ENCODE measurements at places on chromosomes 7 and 10.
A peak's percentile ranks its signal among the peaks of the same experiment; 100 is the strongest.

DNA sequence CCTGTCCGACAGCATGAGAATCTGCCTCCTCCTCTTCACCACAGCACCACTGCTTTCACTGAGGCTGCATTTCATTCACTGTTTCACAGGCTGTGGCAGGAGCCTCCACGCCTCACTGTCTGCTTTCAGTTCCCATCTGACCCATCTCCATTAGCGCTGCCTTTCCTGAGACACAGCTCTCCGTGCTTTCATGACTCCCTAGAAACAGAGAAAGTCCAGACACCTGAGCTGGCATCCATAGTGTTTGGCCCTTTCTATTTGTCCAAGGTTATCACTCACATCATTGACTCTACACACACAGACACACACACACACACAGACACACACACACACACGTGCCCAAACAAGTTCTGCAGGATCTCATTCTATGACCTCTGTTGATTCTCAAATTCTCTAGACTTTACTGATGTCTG lies 5.2 kb downstream of the LGI1 start:
- no peak overlapping the region for H3K4me3 ChIP-seq
- H3K4me1 ChIP-seq: peaks cover 2% of the 10 kb centered on the region
- H3K27ac ChIP-seq: no peak overlapping the region
- no peaks in the 10 kb centered on the region for H3K36me3 ChIP-seq
- H3K27me3 ChIP-seq: peaks cover 73% of the 10 kb centered on the region
- DNase-seq: no peak

DNA sequence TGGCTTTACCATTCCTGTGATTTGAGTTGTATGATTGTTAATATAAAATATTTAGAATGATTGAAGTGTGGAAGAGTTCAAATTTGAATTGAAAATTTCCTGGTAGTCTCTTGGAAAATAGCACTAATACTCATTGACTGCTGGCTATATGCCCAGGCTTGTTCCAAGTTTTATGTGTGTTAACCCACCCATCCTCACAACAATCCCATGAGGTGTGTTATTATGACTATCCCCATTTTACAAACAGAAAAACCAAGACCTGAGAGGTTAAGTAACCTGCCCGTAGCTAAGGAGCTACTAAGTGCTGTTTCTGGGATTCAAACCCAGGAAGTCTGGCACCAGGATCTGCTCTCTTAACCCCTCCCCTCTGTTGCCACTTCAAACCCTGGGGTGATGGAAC lies 213.9 kb downstream of the CREB5 start:
- no peak overlapping the region for H3K27ac ChIP-seq
- no peak overlapping the region for H3K4me3 ChIP-seq
- H3K4me1 ChIP-seq: no peaks in the 10 kb centered on the region
- no peak for DNase-seq
- peaks cover 51% of the 10 kb centered on the region for H3K27me3 ChIP-seq

DNA sequence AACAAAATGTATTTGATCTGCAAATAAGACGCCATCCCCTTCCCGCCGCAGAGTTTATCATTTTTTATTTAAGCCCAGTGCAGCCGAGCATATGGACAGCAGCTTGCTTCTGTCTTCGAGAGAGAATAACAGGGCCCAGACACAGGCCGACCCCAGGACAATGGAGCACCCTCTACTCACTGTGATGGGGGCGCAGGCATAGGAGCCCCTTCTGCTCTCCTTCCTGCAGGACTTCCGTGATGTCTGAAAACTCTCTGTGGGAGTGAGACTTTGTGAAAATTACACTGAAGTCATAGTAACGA lies 134.8 kb downstream of the OAT start:
- DNase-seq: no peak
- H3K27ac ChIP-seq: no peak overlapping the region
- no peaks in the 10 kb centered on the region for H3K36me3 ChIP-seq
- H3K27me3 ChIP-seq: no peaks in the 10 kb centered on the region
- no peak overlapping the region for H3K4me3 ChIP-seq

GRCh38 chr10:11684717-11685645 lies 57.2 kb upstream of the ECHDC3 start:
- no peaks in the 10 kb centered on the region for H3K27me3 ChIP-seq
- peak overlapping the region; percentile 80 for H3K4me3 ChIP-seq
- peak; percentile 36 for DNase-seq

DNA sequence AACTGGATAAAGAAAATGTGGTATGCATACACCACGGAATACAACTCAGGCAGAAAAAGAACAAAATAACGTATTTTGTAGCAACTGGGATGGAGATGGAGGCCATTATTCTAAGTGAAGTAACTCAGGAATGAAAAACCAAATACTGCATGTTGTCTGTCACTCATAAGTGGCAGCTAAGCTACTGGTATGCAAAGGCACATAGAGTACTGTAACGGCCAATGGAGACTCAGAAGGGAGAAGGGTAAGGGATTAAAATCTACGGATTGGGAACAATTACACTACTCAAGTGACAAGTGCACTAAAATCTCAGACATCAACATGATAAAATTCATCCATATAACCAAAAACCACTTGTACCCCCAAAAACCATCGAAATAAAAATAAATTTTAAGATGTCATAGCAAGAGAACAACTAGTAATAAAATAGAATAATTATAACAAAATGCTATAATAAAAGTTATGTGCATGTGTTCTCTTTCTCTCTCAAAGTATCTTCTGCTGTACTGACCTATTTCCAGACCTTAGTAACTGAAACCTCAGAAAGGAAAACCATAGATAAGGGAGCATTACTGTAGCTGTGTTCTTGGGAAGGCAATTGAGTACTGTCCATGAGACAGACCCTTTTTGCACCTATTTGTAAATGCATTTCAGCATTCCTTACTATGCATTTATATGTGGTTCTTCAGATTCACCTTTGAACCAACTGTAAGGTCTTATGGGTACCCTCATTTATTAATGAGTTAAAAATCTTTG lies 6.7 kb upstream of the NEBL start:
- no peaks in the 10 kb centered on the region for H3K4me1 ChIP-seq
- no peak for DNase-seq
- no peak overlapping the region for H3K27ac ChIP-seq
- H3K36me3 ChIP-seq: no peaks in the 10 kb centered on the region

GRCh38 chr7:24715661-24716479 lies 41.4 kb downstream of the GSDME start:
- peaks cover 58% of the 10 kb centered on the region for H3K27me3 ChIP-seq
- no peak overlapping the region for H3K27ac ChIP-seq
- peaks cover 16% of the 10 kb centered on the region for H3K4me1 ChIP-seq
- H3K4me3 ChIP-seq: no peak overlapping the region

DNA sequence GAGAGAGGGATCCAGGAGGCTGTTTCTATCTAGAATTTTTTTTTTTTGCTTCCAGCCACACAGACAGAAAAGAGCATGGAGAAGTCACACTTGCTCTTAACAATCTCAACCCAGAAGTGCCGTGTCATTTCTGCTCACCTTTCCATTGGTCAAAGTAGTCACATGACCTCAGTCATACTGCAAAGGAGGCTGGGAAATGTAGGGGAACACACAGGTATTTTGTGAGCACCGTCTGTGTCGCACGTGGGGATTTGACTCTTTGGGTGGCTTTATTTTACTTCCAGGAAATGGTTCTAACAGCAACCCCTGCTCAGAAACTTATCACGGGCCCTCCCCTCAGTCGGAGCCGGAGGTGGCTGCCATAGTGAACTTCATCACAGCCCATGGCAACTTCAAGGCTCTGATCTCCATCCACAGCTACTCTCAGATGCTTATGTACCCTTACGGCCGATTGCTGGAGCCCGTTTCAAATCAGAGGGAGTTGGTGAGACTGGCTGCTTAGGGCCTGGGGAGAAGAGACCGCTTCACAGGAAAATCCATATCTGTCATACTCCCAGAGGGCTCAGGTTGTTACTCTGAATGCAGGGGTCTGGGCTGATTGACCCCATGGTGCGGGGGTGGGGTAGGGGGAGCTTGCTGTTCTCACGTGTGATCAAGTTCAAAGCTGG lies 13.1 kb upstream of the CPA1 start:
- no peaks in the 10 kb centered on the region for H3K4me1 ChIP-seq
- no peak overlapping the region for H3K27ac ChIP-seq
- peaks cover 3% of the 10 kb centered on the region for H3K36me3 ChIP-seq
- H3K27me3 ChIP-seq: peaks cover 9% of the 10 kb centered on the region
- no peak for DNase-seq
- H3K4me3 ChIP-seq: peak overlapping the region; percentile 24

DNA sequence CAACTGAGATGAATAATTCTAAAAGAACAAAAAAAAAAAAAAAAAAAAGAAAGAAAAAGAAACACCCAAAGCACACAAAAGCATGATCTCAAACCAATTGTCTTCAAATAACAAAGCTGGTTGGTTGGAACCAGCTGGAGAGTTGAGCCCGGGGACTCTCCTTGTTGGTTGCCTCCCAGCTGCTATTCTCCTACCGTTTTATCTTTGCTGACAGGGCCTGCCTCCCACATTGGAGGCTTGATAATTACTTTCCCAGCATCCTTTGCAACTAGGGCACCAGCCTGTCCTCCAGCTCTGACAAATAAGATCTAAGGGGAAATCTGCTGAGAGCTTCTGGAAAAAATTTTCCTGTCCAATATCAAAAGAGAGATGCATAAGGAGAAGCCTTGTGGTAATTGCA lies 6.8 kb downstream of the PON1 start:
- no peaks in the 10 kb centered on the region for H3K4me1 ChIP-seq
- H3K27ac ChIP-seq: no peak overlapping the region
- no peak for DNase-seq
- no peaks in the 10 kb centered on the region for H3K36me3 ChIP-seq
- H3K27me3 ChIP-seq: peaks cover 30% of the 10 kb centered on the region

GRCh38 chr10:3660753-3661152 lies 124.3 kb downstream of the KLF6 start:
- H3K36me3 ChIP-seq: peaks cover 1% of the 10 kb centered on the region
- H3K4me3 ChIP-seq: no peak overlapping the region
- no peak overlapping the region for H3K27ac ChIP-seq
- peaks cover 6% of the 10 kb centered on the region for H3K27me3 ChIP-seq
- no peak for DNase-seq
- H3K4me1 ChIP-seq: no peaks in the 10 kb centered on the region

- H3K4me1 ChIP-seq: no peaks in the 10 kb centered on the region
- H3K27ac ChIP-seq: no peak overlapping the region
- no peaks in the 10 kb centered on the region for H3K36me3 ChIP-seq
- no peak for DNase-seq
- no peak overlapping the region for H3K4me3 ChIP-seq
- no peaks in the 10 kb centered on the region for H3K27me3 ChIP-seq
These were observed 76.0 kb downstream of the CALD1 start for GRCh38 chr7:134855442-134855841.

GRCh38 chr10:86971232-86971991 lies 3.1 kb downstream of the ADIRF start:
- peaks cover 23% of the 10 kb centered on the region for H3K4me1 ChIP-seq
- H3K36me3 ChIP-seq: peaks cover 10% of the 10 kb centered on the region

DNA sequence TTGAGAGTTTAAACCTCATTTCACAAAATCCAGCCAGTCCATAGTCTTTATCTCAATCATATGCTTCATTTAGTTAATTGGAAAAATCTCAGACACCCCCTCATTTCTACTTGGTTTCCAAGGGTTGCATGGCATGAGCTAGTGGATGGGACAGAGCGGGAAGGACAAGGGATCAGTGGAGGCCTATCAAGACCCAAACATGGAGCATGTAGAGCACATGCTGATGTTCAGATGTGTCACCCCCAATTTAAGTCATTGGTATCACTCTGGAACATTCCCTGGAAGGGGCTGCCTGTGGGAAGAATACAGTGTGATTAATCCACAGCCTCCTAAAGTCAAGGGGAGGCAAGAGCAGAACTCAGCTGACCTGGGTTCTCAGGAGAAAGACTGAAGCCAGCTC lies 2.3 kb downstream of the C10orf71 start:
- H3K36me3 ChIP-seq: no peaks in the 10 kb centered on the region
- H3K27me3 ChIP-seq: no peaks in the 10 kb centered on the region
- DNase-seq: no peak
- H3K27ac ChIP-seq: no peak overlapping the region
- no peaks in the 10 kb centered on the region for H3K4me1 ChIP-seq

DNA sequence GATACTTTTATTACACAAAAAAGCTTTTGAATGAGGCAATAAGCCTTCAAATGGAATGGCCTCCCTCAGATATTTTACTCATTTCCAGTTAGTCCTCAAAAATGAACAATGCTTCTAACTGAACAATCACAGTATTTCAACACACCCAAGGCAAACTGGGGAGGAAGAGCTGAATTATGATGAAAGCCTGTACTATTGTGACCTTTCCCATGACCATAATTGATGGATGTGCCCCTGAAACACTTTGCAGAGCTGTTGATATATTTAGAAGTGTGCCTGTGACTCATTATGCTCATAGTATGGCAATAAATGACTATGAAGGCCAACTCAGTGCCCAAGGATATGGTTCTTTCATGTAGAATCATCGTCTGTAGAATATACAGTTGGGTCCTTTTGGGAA lies 248.1 kb downstream of the AHR start:
- peaks cover 39% of the 10 kb centered on the region for H3K27me3 ChIP-seq
- no peak overlapping the region for H3K27ac ChIP-seq
- no peak overlapping the region for H3K4me3 ChIP-seq

- no peak for DNase-seq
- peaks cover 15% of the 10 kb centered on the region for H3K36me3 ChIP-seq
- peak overlapping the region; percentile 88 for H3K4me3 ChIP-seq
- no peaks in the 10 kb centered on the region for H3K27me3 ChIP-seq
- H3K4me1 ChIP-seq: peaks cover 55% of the 10 kb centered on the region
- peak overlapping the region; percentile 88 for H3K27ac ChIP-seq
These were observed 370 bp downstream of the TMEM60 start for GRCh38 chr7:77797734-77798393.

DNA sequence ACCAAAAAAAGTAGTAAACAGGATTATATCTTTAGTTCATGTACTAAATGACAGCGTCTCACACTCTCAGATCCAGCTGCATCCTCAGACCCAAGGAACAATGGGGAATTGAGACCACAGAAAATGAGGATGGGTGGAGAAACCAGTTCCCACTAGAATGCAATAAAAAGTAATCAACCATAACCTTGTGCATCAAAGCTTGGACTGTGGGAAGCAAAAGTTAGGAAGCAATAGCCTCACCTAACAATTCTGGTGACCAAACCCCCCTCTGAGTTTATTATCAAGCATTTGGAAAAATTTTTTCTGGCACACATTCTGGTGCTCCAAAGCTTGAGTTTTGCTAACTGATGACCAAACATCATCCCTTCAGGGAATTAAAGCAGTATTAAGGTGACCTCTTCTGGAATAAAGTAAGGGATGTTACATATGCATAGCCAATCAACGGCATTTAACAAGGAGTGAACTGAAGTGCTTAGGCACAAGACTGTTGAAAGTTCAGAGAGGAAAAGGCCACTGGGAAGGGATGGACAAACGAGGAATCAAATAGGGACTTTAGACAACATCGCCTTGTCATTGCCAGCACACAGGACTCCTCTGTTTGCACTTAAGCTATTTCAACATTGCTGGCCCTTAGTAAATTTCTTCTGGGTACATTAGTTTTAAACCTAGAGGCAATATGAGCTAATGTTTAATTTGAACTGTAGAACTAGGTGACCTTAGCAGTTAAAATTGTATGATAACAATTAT lies 1.2 kb upstream of the MAT1A start:
- H3K4me3 ChIP-seq: no peak overlapping the region
- H3K27me3 ChIP-seq: peaks cover 74% of the 10 kb centered on the region
- no peaks in the 10 kb centered on the region for H3K36me3 ChIP-seq
- no peak overlapping the region for H3K27ac ChIP-seq
- no peak for DNase-seq

GRCh38 chr10:122221958-122222357 lies 49.1 kb upstream of the BTBD16 start:
- H3K27me3 ChIP-seq: peaks cover 58% of the 10 kb centered on the region
- H3K27ac ChIP-seq: no peak overlapping the region
- DNase-seq: no peak
- no peaks in the 10 kb centered on the region for H3K36me3 ChIP-seq
- H3K4me3 ChIP-seq: no peak overlapping the region

- no peak for DNase-seq
- peaks cover 3% of the 10 kb centered on the region for H3K4me1 ChIP-seq
- H3K36me3 ChIP-seq: no peaks in the 10 kb centered on the region
- no peak overlapping the region for H3K4me3 ChIP-seq
These were observed 5.1 kb upstream of the WNT16 start for GRCh38 chr7:121323515-121324302.
